ENCODE measurements at places on chromosomes 1 and 21. TPM values are rescaled to one million over a fixed set of nuclear protein-coding genes. Genes with fewer than 3 reads are reported as not detected.

Gene APOBEC4
- not detected for total RNA-seq

Gene NPHS2
- 0.12 TPM for total RNA-seq

Gene CCDC30
- 3.9 TPM for total RNA-seq

Gene DMBX1
- not detected for total RNA-seq

Gene TSPAN1
- total RNA-seq = 6.6 TPM

Gene CYYR1
- 3.0 TPM for total RNA-seq

Gene OLIG1
- 0.24 TPM for total RNA-seq

Gene SPRR4
- total RNA-seq = not detected

Gene WDR77
- total RNA-seq = 11.3 TPM

Gene CFH
- 25.7 TPM for total RNA-seq

Gene ADGRL4
- total RNA-seq = 4.3 TPM

Gene NID1
- total RNA-seq = 3.6 TPM

Gene KLHDC7A
- 3.2 TPM for total RNA-seq

Gene LCE2B
- not detected for total RNA-seq

Gene SEMA4A
- 3.1 TPM for total RNA-seq

Gene NBPF3
- total RNA-seq = 4.0 TPM

Gene ODF2L
- 9.5 TPM for total RNA-seq

Gene PEX11B
- 12.3 TPM for total RNA-seq

Gene PDZK1
- 8.3 TPM for total RNA-seq
